Foreskin fibroblast (primary cell): ENCODE measurements at places on chromosomes 3 and 15.
A peak's percentile ranks its signal among the peaks of the same experiment; 100 is the strongest.

GRCh38 chr3:32495609-32496008 is 7.0 kb downstream of the CMTM6 start:
- DNase-seq: no peak

DNA sequence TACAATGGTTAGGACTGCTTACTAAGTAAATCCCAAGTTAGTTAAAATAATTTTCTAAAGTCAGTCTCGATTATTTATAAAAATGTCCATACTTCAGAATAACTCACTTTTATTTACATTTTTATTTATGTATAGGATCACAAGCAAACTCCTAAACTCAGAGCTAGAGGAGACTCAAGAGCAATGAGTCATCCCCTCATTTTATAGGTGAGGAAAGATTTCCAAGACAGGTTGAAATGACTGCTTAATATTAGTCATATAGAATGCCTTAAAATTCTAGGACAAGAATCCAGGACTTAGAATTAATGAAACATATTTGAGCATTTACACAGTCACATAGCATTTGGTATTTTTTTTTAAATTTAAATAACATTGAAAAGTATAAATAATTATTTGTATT is 983.8 kb downstream of the SI start:
- no peak for DNase-seq

- no peak for DNase-seq
Observed at GRCh38 chr3:2697589-2697988, 412.6 kb downstream of the IL5RA start.

GRCh38 chr3:46681856-46682540 is 11.5 kb downstream of the ALS2CL start:
- DNase-seq: no peak

- DNase-seq: peak; percentile 44
Observed at GRCh38 chr3:139353920-139354556, 10.2 kb downstream of the MRPS22 start.

DNA sequence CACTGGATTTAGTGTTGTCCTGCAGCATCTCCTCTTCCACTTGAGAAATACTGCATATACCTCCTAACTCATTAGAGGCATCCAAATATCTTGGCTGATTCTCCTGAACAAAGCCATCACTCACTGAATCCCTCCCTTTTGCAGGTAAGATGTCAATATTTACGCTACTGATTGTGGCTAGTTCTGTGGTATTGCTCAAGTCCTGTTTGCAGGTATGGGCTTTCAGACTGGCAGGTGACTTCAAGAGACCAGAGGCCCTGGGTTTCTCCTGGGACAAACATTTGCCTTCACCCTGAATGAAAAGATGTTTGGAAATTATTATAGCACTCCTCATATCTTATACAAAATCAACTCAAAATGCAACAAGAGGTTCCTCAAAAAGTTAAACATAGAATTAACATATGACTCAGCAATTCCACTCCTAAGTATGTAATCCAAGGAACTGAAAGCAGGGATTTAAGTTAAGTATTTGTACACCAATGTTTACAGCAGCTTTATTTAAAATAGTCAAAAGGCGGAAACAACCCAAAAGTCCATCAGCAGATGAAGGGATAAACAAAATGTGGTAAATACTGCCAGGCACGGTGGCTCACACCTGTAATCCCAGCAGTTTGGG is 18.6 kb downstream of the NEK4 start:
- DNase-seq: no peak

DNA sequence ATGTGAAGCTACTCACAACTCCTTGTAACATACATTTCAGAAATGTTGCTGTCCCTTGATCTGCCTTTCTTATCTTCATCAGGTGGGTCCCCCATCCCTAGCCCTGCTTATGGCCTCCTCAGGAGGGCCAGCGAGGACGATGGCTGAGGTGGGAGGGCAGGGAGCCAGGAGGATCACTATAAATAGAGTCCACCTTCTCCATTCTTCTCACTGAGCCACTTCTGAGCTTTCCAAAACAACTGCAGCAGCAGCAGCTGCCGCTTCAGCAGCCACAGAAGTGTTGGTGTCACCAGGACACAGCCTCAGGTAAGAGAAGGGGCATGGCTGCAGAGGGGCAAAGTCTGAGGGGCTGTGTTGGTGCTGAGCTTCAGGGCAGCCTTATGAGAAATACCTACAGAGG is 53.5 kb downstream of the ANAPC13 start:
- no peak for DNase-seq

- peak; percentile 44 for DNase-seq
Observed at GRCh38 chr15:28935316-28935715, 49.5 kb downstream of the APBA2 start.

DNA sequence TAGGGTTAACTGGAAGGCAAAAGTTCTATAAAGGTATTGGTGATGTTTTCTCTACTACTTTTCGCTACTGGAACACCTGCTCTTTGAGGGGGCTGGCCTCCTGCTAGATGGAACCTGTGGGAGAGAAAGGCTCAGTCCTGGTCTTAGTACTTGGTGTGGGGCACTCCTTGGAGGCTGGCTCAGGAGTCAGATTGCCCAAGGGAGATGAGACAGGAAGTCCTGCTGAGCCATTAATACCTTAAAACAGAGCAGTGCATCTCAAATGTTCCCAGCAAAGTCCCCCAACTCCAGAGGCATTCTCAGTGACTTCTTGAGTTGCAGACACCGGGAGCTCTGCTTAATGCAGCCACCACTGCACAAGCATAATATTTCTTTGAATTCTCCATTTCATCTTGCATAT is 3.1 kb upstream of the ADAMTSL3 start:
- no peak for DNase-seq
